ENCODE measurements at places on chromosomes 2 and 18.

- H3K36me3 ChIP-seq: peaks cover 3% of the 10 kb centered on the region
- no peak for DNase-seq
- no peaks in the 10 kb centered on the region for H3K4me1 ChIP-seq
- H3K27ac ChIP-seq: no peak overlapping the region
- no peaks in the 10 kb centered on the region for H3K27me3 ChIP-seq
These were observed 89.5 kb downstream of the CERS6 start for GRCh38 chr2:168545439-168546082.

DNA sequence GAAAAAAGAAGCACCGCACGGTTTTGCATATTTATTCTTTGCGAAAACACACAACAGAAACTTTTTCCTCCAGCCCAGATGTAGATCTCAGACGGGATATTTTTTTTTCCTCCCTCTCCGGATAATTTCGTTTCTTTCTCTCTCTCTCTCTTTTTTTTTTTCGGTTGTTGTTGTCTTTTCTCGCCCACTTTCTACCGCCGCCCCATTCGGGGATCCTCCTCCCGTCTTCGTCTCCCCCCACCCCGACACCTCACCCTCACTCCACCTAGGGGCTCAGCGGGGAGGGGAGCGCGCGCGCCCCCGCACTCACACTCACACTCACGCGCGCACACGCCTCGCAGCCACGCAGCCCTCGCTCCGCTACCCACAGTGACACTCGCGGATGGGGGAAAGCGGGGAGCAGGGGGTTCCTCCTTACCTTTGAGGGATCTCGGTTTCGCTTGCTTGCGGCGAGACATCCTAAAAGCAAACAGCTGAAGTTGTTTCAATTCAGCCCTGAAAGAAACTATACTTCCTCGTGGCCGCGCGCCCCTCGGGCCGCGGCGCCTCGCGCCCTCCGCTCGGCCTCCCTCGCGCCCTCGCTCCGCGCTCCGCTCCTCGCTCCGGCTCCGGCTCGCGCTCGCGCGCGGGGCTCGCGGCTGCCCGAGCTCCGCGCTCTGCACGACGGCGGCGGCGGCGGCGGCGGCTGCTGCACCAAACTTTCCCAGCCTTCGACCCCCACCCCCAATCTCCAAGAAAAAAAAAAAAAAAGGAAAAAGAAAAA, 1.3 kb downstream of the ZNF521 start:
- H3K36me3 ChIP-seq: no peaks in the 10 kb centered on the region
- H3K27me3 ChIP-seq: peaks cover 24% of the 10 kb centered on the region
- no peaks in the 10 kb centered on the region for H3K4me1 ChIP-seq
- peak overlapping the region; percentile 69 for H3K4me3 ChIP-seq
- H3K27ac ChIP-seq: no peak overlapping the region

GRCh38 chr2:102708847-102709559, 52.8 kb upstream of the TMEM182 start:
- H3K4me1 ChIP-seq: no peaks in the 10 kb centered on the region
- no peak overlapping the region for H3K4me3 ChIP-seq
- no peak overlapping the region for H3K27ac ChIP-seq
- H3K27me3 ChIP-seq: no peaks in the 10 kb centered on the region

GRCh38 chr2:102112692-102113665, 29.6 kb upstream of the IL1R1 start:
- H3K4me1 ChIP-seq: peaks cover 14% of the 10 kb centered on the region
- no peaks in the 10 kb centered on the region for H3K27me3 ChIP-seq
- no peak overlapping the region for H3K4me3 ChIP-seq
- no peak overlapping the region for H3K27ac ChIP-seq
- H3K36me3 ChIP-seq: no peaks in the 10 kb centered on the region

GRCh38 chr2:165839610-165840009, 45.6 kb upstream of the GALNT3 start:
- no peak for DNase-seq
- H3K36me3 ChIP-seq: no peaks in the 10 kb centered on the region
- no peak overlapping the region for H3K27ac ChIP-seq
- H3K4me3 ChIP-seq: no peak overlapping the region
- no peaks in the 10 kb centered on the region for H3K4me1 ChIP-seq

DNA sequence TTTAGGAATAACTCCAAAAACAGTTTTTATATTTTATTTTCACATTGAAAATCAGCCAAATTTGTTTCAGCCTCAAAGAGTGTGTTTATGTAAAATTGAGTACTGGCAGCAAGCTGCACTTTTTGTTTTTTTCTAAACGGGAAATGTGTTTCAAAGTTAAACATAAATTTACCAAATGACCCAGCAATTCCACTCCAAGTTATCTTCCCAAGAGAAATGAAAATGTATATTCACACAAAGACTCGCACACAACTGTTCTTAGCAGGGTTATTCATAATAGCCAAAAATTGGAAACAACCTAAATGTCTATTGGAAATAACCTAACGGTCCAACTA, 9.3 kb downstream of the ALPK2 start:
- H3K36me3 ChIP-seq: no peaks in the 10 kb centered on the region
- no peak overlapping the region for H3K27ac ChIP-seq
- DNase-seq: no peak
- H3K4me3 ChIP-seq: no peak overlapping the region

- H3K4me1 ChIP-seq: no peaks in the 10 kb centered on the region
- no peaks in the 10 kb centered on the region for H3K36me3 ChIP-seq
- no peak overlapping the region for H3K4me3 ChIP-seq
- H3K27me3 ChIP-seq: no peaks in the 10 kb centered on the region
- H3K27ac ChIP-seq: no peak overlapping the region
These were observed 307.8 kb downstream of the CYP26B1 start for GRCh38 chr2:71839826-71840225.

DNA sequence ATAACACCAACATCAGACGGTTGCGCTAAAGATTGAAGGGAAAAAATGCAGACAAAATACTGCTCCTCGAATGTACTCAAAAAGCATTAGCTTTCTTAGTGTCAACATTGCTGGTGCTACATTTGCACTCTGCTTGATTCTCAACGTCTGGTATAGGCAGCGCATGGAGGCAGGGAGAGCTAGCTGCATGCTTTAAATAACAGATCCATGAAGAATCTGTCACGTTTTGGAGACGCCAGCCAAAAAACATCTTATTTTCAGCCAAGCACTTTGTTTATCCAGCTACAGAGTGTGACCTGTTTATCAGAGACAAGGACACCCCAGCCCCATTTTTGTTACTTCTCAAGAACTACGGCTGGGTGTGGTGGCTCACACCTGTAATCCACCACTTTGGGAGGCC, 59.5 kb downstream of the APOB start:
- H3K4me3 ChIP-seq: no peak overlapping the region
- no peaks in the 10 kb centered on the region for H3K36me3 ChIP-seq

GRCh38 chr2:96097951-96098823, 18.2 kb downstream of the ADRA2B start:
- no peaks in the 10 kb centered on the region for H3K27me3 ChIP-seq
- DNase-seq: no peak
- H3K4me3 ChIP-seq: no peak overlapping the region
- no peaks in the 10 kb centered on the region for H3K36me3 ChIP-seq
- H3K4me1 ChIP-seq: no peaks in the 10 kb centered on the region

DNA sequence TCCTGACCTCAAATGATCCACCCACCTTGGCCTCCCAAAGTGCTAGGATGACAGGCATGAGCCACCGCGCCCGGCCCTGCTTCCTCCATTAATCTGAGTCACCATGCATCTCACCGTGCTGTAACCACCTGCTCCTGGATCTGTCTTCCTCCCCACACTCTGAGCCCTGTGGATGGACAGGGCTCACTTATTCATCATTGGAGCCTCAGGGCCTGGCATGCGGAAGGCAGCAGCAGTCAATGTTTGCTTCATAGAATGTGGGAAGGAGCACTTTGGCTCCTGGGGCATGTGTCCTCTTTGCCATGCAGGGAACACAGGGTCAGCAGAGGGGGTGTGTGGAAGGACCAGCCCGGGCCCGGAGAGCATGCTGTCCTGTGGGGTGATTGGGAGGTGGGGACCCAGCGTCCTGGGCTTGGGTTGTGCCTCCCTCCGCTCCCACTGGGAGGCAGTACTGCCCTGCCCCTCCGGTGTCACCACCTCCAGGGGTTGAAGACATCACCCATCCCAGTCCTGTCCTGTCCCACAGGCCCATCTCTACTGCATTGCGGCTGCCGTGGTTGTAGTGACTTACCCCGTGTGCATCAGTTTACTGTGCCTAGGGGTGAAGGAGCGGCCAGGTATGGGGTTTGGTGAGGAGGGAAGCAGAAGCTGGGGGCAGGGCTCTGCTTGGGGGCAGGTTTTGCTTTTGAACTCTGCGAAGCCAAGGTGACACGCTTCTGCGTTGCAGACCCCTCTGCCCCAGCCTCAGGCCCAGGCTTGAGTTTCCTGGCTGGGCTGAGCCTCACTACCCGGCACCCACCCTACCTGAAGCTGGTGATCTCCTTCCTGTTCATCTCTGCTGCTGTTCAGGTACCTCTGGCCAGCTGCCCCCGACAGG, 11.5 kb downstream of the MFSD2B start:
- no peak overlapping the region for H3K27ac ChIP-seq
- DNase-seq: no peak
- H3K4me1 ChIP-seq: no peaks in the 10 kb centered on the region
- no peak overlapping the region for H3K4me3 ChIP-seq
- peaks cover 8% of the 10 kb centered on the region for H3K36me3 ChIP-seq

- H3K4me1 ChIP-seq: no peaks in the 10 kb centered on the region
- H3K4me3 ChIP-seq: no peak overlapping the region
- no peaks in the 10 kb centered on the region for H3K36me3 ChIP-seq
These were observed 36.5 kb downstream of the SEMA4F start for GRCh38 chr2:74690571-74690970.

GRCh38 chr18:35572644-35573043, 8.9 kb upstream of the GALNT1 start:
- H3K27ac ChIP-seq: no peak overlapping the region
- peaks cover 12% of the 10 kb centered on the region for H3K4me1 ChIP-seq

- H3K27ac ChIP-seq: no peak overlapping the region
- no peaks in the 10 kb centered on the region for H3K36me3 ChIP-seq
- H3K4me3 ChIP-seq: no peak overlapping the region
- DNase-seq: no peak
These were observed 306.0 kb upstream of the EPC2 start for GRCh38 chr2:148338541-148338940.

DNA sequence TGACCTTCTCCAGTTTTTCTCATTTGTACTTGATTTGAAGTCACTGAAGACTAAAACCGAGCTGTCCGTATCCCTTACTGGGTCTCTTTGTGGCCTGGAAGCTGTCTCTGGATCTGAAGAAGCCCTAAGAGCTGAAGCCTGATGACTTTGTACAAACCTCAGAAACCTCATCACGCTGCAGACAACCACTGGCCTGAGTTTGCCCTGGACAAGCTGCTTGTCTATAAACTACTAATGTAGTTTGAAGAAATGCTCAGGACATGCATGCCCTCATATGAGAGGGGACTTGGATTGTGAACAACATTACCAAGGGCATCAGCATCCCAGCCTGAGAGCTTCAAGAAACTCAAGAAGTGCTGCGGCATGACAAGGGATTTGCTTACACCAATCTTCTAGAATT, 79.3 kb upstream of the CBLN2 start:
- H3K4me3 ChIP-seq: no peak overlapping the region
- no peak overlapping the region for H3K27ac ChIP-seq
- no peaks in the 10 kb centered on the region for H3K36me3 ChIP-seq

- H3K4me3 ChIP-seq: no peak overlapping the region
- peaks cover 43% of the 10 kb centered on the region for H3K4me1 ChIP-seq
- H3K27me3 ChIP-seq: no peaks in the 10 kb centered on the region
- no peak for DNase-seq
These were observed 7.2 kb upstream of the CD226 start for GRCh38 chr18:69954719-69955480.
